NCI-H1048 (cell line): ENCODE measurements at places on chromosomes 6 and 20.

DNA sequence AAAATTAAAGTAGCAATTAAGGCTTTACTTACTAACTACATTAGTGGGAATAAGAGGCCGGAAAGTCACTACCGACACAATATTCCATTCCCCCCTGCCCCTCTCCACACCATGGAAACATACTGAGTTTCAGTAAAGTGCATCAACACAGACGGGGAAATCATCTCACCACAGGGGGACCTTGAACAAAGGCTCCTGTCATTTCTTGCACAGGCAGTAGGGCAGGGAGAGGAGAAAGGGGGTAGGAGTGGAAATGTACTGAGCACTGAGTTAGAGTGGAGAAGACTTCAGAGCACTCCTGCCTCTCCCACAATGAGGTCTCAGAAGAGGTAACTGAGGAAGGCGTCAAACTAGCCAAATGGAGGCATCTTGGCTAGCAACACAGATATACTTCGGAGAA, 1426.9 kb upstream of the EYS start:
- DNase-seq: no peak

- DNase-seq: no peak
These were observed 20.8 kb downstream of the CYP24A1 start for GRCh38 chr20:54153041-54153327.

DNA sequence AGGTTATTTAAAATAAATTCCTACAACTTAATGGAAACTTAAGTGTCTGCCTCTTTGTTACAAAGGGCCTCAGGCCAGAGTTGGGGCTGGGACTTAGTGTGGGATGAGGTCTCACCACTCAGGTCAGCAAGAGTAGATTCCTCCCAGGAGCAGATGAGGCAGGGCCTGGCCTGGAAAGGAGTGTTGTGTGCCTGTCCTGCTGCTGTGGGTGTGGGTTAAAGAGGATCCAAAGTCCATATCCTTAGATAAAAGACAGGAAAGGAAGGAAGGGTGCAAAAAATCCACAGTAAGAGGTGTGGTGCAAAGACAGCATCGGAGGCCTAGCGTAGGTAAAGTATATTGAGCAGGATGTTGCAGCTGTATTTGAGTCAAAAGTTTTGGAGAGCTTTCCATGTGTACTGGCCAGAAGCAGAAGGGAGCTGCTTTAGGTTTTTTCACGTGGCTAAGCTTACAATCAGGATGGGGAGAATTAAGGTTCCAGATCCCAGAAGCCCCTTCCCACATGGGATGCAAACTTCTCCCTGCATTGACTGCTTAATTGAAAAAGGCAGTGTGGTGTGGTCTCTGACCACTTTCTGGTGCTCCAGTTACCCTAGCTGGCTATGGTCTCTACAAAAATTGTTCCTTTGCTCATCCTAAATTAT, 12.8 kb upstream of the PLCG1 start:
- DNase-seq: no peak

- no peak for DNase-seq
These were observed 431.9 kb upstream of the SULF2 start for GRCh38 chr20:48217190-48217589.
